ENCODE measurements at places on chromosomes 16 and 17. TPM values are rescaled to one million over a fixed set of nuclear protein-coding genes. Genes with fewer than 3 reads are reported as not detected.

The NATD1 gene
- 15.7 TPM for total RNA-seq

The ABCA8 gene
- 38.3 TPM for total RNA-seq

The RGS9 gene
- 7.9 TPM for total RNA-seq

The TRPV3 gene
- total RNA-seq, result 0.68 TPM

The CES4A gene
- 14.8 TPM for total RNA-seq

The TIGD7 gene
- total RNA-seq, result 5.3 TPM

The IRX5 gene
- 23.8 TPM for total RNA-seq

- no peaks in the 10 kb centered on the region for H3K27me3 ChIP-seq
- peaks cover 32% of the 10 kb centered on the region for H3K36me3 ChIP-seq
- peaks cover 66% of the 10 kb centered on the region for H3K4me1 ChIP-seq
- DNase-seq, result peak; percentile 96
Measured at GRCh38 chr17:1714427-1714979, 4.3 kb upstream of the TLCD2 start.

GRCh38 chr16:28873543-28874201 lies 4.6 kb upstream of the ATP2A1 start:
- no peaks in the 10 kb centered on the region for H3K27me3 ChIP-seq
- no peak overlapping the region for H3K27ac ChIP-seq
- H3K36me3 ChIP-seq, result peaks cover 54% of the 10 kb centered on the region
- H3K4me3 ChIP-seq, result no peak overlapping the region
- H3K4me1 ChIP-seq, result no peaks in the 10 kb centered on the region

- DNase-seq, result no peak
- H3K27me3 ChIP-seq, result no peaks in the 10 kb centered on the region
Measured at GRCh38 chr16:84883301-84883700, 63.5 kb downstream of the CRISPLD2 start.

DNA sequence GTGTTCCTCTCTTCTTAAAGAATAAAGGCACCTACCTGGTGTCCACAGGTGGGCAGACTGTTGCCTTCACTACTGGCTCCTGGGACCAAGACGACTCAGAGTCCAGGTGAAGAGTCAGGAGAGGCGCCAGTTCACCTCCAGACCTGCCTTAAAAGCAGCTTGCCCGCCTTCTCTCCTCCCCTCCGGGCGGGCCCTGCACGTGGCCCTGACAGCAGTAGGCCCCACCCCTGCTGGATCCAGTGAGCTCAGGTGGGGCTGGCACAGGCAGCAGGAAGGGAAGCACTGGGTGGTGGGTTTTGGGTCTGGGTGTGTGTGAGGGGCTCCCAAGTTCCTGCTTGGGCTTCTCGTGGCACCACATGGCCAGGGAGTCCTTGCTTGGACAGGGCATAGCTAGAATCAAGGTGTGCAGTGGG lies at the start of gene TNS4:
TSS of gene TNS4 (minus strand) at position 125 of the 413 bp plus-strand sequence. CDS start 5,198 bp downstream, outside the sequence.
- no peak within 1 kb of the TSS for H3K27ac ChIP-seq
- H3K36me3 ChIP-seq, result no peaks in the 10 kb centered on the region
- DNase-seq, result no peak
- no peak within 1 kb of the TSS for H3K4me3 ChIP-seq
- peaks cover 29% of the 10 kb centered on the region for H3K4me1 ChIP-seq

- peak overlapping the region; percentile 93 for H3K4me3 ChIP-seq
- no peaks in the 10 kb centered on the region for H3K27me3 ChIP-seq
- peak; percentile 49 for DNase-seq
- peaks cover 54% of the 10 kb centered on the region for H3K4me1 ChIP-seq
Measured at GRCh38 chr17:8162997-8163977, 539 bp upstream of the VAMP2 start.

DNA sequence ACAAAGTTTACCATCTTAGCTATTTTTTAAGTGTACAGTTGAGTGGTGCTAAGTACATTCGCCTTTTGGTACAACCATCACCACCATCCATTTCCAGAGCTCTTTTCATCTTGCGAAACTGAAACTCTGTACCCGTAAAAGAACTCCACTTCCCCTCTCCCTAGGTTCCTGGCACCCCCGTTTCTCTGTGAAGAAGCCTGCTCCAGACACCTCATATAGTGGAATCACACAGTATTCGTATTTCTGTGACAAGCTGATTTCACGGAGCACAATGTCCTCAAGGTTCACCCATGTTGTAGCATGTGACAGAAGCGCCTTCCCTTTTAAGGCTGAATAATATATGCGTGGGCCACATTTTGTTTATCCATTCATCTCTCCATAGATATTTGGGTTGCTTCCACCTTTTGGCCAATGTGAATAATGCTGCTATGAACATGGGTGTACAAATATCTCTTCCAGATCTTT lies 54.2 kb upstream of the MAP3K14 start:
- DNase-seq, result no peak
- peaks cover 25% of the 10 kb centered on the region for H3K4me1 ChIP-seq
- H3K4me3 ChIP-seq, result peak overlapping the region; percentile 35
- H3K36me3 ChIP-seq, result no peaks in the 10 kb centered on the region
- peak overlapping the region; percentile 76 for H3K27ac ChIP-seq

- peaks cover 17% of the 10 kb centered on the region for H3K4me1 ChIP-seq
- H3K36me3 ChIP-seq, result no peaks in the 10 kb centered on the region
- H3K27me3 ChIP-seq, result no peaks in the 10 kb centered on the region
- H3K4me3 ChIP-seq, result no peak overlapping the region
- DNase-seq, result no peak
- H3K27ac ChIP-seq, result no peak overlapping the region
Measured at GRCh38 chr16:69620573-69620972, 54.8 kb downstream of the NFAT5 start.

DNA sequence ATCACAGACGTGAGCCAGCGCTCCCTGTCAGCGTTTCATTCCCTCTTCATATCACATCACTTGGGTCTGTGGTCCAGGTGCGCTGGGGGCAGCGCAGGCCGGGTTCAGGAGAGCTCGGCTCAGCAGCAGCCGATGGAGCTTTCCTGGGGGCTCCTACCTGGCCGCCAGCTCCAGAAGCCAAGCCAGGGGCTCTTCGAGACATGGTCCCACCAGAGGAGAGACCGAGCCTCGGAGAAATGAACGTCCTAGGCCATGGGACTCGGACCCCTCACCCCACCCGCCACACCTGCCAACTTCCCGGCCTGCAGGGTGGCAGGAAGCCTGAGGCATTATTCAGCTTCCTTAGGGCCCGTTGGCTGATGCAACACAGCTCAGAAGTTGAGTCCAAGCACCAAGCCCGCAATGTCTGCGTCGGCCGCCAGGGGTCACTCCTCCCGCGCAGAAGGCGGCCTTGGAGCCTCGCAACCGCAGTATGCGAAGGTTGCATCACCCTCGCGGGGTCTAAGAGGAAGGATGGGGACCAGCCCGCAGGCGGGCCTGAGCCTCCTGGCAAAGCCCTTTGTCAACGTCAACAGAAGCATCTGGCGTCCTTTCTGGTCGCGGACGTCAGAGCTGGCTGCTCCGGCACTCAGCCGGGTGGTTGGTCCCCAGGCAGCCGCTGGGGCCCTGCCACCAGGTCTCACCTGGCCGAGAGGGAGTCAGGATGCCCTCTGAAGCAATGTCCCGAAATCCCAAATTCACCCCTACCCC lies 13.2 kb upstream of the KLHDC4 start:
- no peaks in the 10 kb centered on the region for H3K36me3 ChIP-seq
- peaks cover 39% of the 10 kb centered on the region for H3K4me1 ChIP-seq
- DNase-seq, result peak; percentile 96
- peak overlapping the region; percentile 56 for H3K27ac ChIP-seq
- H3K4me3 ChIP-seq, result no peak overlapping the region

DNA sequence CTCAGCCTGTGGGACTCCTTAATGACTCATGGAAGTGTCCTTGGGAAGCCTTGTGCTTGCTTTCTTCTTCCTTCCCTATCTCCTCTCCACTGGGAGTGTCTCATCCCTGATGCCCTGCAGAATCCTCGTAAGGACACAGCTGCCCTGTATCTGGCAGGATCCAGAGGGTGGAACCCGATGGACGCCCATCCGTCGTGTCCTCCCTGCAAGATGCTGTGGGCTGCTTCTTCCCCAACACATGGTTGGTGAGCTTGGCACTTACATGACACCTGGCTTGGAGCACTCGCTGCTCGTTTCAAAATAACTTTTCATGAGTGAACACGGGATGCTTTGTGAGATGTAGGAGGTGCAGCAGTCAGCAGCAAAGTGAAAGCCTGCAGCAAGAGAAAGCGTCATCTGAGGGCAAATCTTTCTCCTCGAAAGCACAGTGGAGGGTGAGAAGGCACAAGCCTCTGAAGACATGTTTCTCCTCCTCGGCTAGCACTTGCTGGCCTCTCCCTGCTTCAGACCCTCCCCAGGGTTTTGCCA lies 3.3 kb downstream of the CCL15 start:
- no peak for DNase-seq
- H3K27me3 ChIP-seq, result no peaks in the 10 kb centered on the region
- H3K4me1 ChIP-seq, result peaks cover 5% of the 10 kb centered on the region

DNA sequence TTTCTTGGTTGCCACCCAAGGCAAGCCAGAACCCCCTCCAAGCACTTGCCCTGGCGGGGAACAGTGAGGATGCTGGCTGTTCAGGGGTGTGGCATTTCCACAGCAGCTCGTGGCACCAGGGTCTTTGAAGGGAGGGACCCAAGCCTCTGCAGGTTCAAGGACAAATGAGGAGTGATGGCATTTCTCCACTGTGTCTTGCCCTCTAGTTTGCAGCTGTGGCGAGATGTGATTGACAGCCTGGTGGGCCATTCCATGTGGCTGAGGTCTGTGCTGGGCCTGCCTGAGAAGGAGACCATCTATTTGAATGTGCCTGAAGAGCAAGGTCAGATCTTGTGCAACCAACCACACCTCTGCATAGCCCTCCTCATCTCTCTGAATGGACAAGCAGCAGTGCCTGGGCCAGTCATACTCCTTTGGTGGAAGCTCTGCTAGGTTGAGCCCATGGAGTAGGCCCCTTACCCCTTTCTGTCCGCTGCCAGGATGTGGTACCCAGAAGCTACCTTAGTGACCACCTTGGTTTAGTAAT lies 4.5 kb upstream of the EPN3 start:
- DNase-seq, result no peak
- no peak overlapping the region for H3K27ac ChIP-seq
- H3K4me3 ChIP-seq, result no peak overlapping the region
- H3K4me1 ChIP-seq, result peaks cover 13% of the 10 kb centered on the region
- peaks cover 33% of the 10 kb centered on the region for H3K27me3 ChIP-seq

DNA sequence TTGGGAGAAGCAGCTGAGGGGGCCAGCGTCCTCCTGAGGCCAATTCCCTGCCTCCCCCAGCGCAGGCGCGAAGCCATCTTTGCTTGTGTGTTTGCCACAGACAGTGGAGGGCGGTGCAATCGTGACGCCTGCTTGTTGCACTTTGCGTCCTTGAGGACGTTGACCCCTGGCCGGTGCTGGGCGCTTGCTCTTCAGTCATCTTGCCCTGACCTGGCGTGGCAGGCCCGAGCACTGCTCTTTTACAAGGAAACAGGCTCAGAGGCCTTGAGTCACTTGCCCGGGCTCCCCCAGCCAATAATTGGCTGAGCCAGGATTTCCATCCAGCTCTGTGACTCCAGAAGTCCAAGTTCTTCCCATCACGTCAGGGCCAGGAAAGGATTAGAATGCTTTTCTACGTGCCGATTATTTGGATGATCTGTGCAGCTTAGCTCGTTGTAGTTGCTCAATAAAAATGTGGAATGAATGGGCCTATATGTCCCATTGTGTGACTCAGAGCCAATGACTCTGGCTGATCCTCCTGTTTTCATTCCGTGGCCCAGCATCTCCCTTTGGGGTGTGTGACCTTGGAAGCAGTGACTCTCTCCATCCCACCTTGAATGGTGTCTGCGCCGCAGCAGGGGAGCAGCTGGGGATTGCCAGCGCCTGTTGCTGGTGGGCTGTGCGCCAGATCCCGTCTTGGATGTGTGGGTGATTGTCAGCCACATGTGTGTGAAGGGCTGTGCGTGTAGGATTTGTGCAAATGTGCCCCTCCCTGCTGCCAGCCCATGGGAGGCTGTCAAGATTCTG lies 214.1 kb downstream of the SEC14L1 start:
- no peaks in the 10 kb centered on the region for H3K36me3 ChIP-seq
- DNase-seq, result no peak
- H3K4me3 ChIP-seq, result no peak overlapping the region
- peaks cover 26% of the 10 kb centered on the region for H3K4me1 ChIP-seq
- no peaks in the 10 kb centered on the region for H3K27me3 ChIP-seq

- H3K36me3 ChIP-seq, result peaks cover 10% of the 10 kb centered on the region
- H3K4me3 ChIP-seq, result no peak overlapping the region
- no peaks in the 10 kb centered on the region for H3K4me1 ChIP-seq
- peak; percentile 66 for DNase-seq
- no peaks in the 10 kb centered on the region for H3K27me3 ChIP-seq
Measured at GRCh38 chr16:17194190-17194780, 276.5 kb downstream of the XYLT1 start.

GRCh38 chr16:11399261-11399831 lies 54.1 kb downstream of the RMI2 start:
- no peaks in the 10 kb centered on the region for H3K27me3 ChIP-seq
- no peak overlapping the region for H3K27ac ChIP-seq
- no peak overlapping the region for H3K4me3 ChIP-seq
- no peak for DNase-seq

GRCh38 chr17:18259621-18260331 lies 686 bp upstream of the MIEF2 start:
- peaks cover 54% of the 10 kb centered on the region for H3K4me1 ChIP-seq
- DNase-seq, result peak; percentile 41
- no peaks in the 10 kb centered on the region for H3K27me3 ChIP-seq
- peak overlapping the region; percentile 97 for H3K4me3 ChIP-seq

DNA sequence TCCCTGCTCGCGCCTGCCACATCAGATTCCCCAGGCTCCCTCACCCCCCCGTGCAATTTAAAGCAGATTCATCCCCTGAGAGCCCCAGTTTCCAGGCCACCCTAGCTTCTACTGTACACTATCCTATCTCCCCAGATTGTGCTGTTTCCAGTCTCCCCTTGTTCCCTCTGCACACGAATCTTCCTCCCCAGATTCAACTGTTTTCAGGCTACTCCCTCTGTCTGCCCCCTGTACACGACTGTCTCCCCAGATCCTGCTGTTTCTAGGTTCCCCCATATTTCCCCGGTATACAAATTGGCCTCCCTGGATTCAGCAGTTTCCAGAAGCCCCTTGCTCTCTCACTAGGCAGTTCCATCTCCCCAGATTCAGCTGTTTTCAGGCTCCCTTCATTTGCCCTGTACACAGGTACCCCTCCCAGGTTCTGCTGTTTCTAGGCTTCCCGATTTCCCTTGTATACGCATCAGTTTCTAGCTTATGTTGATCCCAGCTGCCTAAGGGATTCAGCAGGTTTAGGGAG lies 22.9 kb downstream of the COPZ2 start:
- H3K36me3 ChIP-seq, result no peaks in the 10 kb centered on the region
- no peak overlapping the region for H3K27ac ChIP-seq
- no peak overlapping the region for H3K4me3 ChIP-seq
- no peak for DNase-seq
- peaks cover 11% of the 10 kb centered on the region for H3K4me1 ChIP-seq
- peaks cover 26% of the 10 kb centered on the region for H3K27me3 ChIP-seq
